ENCODE measurements at places on chromosomes 6 and 20. TPM values are rescaled to one million over a fixed set of nuclear protein-coding genes. Genes with fewer than 3 reads are reported as not detected.

The ADGRF4 gene
- not detected for polyA plus RNA-seq

- DNase-seq = no peak
These were observed 29.0 kb downstream of the MAP3K5 start for GRCh38 chr6:136763255-136763654.

DNA sequence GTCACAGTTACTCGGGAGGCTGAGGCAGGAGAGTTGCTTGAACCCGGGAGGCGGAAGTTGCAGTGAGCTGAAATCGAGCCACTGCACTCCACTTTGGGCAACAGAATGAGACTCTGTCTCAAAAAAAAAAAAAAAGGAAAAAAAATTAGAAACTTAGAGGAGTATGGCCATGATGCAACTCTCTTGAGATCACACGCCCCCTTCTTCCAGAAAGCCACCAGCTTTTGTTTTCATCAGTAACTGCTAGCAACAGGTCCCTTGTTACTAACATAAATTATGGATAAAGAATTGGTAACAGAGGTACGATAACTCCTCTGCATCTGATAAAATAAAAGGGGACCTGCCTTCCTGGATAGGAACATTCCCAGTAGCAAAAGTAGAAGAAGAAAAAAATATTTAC is 308.2 kb downstream of the CD83 start:
- DNase-seq = no peak

- no peak for DNase-seq
These were observed 16.0 kb upstream of the FAM210B start for GRCh38 chr20:56342783-56343182.

DNA sequence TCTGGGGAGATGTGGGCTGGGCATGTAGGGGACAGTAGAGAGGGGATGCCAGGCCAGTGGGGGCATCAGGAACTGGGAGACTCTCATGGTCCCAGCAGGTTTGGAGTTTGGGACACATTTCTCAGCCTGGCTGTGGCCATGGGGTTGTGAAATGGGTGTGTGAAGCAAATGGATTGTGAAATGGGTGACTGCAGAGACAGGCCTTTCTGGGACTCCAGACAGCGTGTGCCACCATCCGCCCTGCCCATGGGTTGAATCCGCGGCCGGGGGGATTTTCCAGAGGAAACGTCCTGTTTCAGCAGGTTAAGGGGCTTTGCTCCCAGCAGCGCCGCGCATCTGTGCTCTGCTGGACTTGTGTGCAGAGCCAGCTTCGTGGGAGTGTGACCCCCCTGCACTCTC is 3.7 kb upstream of the PMEPA1 start:
- DNase-seq = no peak

DNA sequence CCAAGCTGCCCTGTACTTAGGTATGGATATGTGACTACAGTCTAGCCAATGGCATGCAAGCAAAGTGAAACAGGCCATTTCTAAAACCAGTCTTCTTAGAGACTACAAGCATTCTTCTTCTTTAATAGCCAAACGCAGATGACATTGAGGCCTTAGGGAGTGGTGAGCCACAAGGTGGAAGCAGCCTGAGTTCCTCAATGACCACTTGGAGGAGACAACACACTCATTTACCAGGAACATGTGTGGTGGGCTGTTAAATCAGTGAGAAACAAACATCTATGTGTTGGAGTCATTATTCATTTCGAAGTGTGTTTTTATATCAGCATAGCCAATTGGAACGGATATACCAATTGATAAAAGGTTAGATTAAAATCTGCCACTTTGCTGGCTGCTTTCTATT is 122.0 kb downstream of the GFRAL start:
- no peak for DNase-seq

Data from left renal pelvis (tissue), 4 donors.